ENCODE measurements at places on chromosomes 16 and 17. TPM values are rescaled to one million over a fixed set of nuclear protein-coding genes. Genes with fewer than 3 reads are reported as not detected.

The KRT32 gene
- not detected for polyA plus RNA-seq

DNA sequence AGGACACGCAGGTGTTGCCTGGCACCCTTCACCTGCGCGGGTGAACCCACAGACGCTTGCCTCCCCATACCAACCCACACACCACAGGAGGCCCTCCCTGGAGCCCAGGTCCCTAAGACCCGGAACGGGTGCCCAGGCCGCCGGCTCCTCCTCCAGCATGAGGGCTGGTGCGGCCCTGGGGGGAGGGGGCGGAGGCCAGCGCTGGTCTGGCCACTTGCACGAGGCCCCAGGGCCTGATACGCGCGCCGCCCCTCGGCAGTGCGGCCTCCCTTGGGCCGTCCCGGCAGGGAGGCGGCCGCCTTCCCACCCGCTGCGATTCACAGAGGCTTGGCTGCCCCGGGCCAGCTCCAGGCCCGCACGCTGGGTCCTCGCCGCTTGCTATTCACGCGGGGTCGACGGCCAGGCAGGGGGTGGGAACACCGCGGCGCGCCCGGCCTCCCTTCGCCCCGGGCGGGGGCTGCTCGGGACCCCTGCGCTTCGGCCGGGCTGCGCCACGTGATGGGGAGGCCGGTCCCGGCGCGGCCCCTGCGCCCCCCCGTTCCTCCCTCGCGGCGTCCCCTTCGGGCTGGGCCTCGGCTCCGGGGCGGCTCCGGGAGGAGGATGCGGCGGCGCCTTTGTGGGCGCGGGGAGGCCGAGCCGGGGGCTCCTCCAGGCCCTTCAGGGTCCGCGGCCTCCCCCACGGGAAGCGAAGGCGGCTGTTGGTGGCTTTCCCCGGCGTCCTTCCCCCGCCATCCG is 685 bp downstream of the FASN start:
- peaks cover 37% of the 10 kb centered on the region for H3K4me1 ChIP-seq
- H3K4me3 ChIP-seq: peak overlapping the region; percentile 36

GRCh38 chr17:80986046-80986445 is 5.6 kb upstream of the CHMP6 start:
- DNase-seq: no peak
- peaks cover 8% of the 10 kb centered on the region for H3K27me3 ChIP-seq
- H3K4me3 ChIP-seq: no peak overlapping the region
- H3K4me1 ChIP-seq: peaks cover 32% of the 10 kb centered on the region

GRCh38 chr16:87389245-87389644 is 2.9 kb upstream of the MAP1LC3B start:
- peaks cover 62% of the 10 kb centered on the region for H3K4me1 ChIP-seq
- no peak overlapping the region for H3K4me3 ChIP-seq
- H3K27ac ChIP-seq: no peak overlapping the region
- no peak for DNase-seq
- no peaks in the 10 kb centered on the region for H3K36me3 ChIP-seq

DNA sequence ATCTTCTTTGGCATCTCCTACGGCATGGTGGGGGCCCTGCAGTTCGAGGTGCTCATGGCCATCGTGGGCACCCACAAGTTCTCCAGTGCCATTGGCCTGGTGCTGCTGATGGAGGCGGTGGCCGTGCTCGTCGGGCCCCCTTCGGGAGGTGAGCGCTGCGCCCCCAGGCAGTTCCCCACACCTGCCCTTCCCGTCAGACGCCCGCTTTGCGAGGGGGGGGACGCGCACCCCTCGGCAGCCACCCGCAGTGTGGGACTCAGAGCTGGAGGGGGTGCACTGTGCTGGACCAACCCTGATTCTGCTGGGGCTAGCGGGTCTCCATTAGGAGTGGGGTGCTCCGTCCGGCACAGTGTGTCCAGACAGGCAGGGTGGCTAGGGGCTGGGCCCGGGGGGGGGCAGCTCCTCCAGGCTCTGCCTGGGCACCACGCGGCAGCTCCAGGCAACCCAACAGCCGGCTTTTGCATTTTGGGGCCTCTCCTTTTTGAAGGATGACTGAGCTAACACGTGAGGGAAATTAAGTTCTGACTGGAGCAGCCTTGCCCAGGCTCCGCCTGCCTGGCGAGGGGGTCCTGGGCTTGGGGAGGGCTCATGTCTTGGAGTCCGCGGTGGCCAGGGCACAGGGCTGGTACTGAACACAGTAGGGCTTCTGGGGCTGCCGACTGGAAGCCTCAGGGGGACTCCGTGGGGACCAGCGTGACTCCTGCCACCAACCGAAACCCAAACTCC is 9.1 kb downstream of the SLC16A3 start:
- peaks cover 40% of the 10 kb centered on the region for H3K36me3 ChIP-seq
- H3K4me3 ChIP-seq: no peak overlapping the region
- H3K4me1 ChIP-seq: peaks cover 100% of the 10 kb centered on the region
- H3K27me3 ChIP-seq: no peaks in the 10 kb centered on the region

DNA sequence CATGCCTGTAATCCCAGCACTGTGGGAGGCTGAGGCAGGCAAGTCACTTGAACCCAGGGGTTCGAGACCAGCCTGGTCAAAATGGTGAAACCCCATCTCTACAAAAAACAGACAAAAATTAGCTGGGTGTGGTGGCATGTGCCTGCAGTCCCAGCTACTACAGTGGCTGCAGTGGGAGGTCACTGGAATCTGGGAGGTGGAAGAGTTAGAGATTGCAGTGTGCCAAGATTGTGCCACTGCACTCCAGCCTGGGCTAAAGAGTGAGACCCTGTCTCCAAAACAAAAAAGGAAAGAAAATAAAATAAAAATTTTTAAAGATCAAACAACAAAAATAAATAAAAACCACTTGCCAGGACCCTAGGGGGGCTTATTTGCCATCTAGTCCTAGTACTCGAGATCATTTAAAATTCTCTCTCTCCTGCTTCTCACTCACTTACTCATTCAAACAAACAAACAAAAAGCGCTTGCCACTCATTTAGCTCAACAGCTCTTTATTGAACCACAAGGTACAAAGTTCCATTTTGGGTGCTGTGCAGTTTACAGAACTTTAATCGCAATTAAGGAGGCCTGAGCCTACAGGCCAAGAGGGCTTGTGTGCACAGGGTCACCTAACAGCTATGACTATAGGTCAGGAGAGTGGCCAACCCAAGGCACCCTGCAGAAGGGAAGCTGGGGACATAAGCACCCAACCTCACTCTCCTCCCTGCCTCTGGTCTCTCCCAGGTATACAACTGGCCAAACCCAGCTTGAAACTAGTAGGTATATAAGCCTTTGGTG is 4.4 kb downstream of the CHD9NB start:
- no peak overlapping the region for H3K4me3 ChIP-seq
- no peaks in the 10 kb centered on the region for H3K36me3 ChIP-seq
- no peak overlapping the region for H3K27ac ChIP-seq
- DNase-seq: no peak
- no peaks in the 10 kb centered on the region for H3K27me3 ChIP-seq

DNA sequence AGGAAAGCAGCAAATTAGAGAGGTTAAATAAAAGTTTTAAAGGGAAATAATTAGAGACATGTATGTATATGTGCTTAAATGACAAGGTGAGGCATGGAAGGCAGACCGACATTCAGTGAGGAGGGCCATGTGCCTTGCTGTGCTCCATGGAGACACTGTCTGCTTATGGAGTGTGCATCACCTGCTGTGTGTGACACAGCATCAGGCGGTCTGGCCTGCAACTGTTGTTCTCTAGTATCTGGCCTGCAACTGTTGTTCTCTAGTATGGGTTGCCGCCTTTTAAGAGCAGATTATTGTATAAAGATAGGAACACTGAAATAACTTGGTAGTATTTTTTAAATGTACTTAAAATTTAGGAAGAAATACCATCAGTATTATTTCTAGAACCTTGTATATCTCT is 225.1 kb downstream of the LGALS9B start:
- H3K4me1 ChIP-seq: no peaks in the 10 kb centered on the region
- no peak overlapping the region for H3K4me3 ChIP-seq
- H3K27ac ChIP-seq: no peak overlapping the region
- DNase-seq: no peak

GRCh38 chr17:27218041-27218440 is 75.9 kb upstream of the WSB1 start:
- peaks cover 24% of the 10 kb centered on the region for H3K4me1 ChIP-seq
- H3K27ac ChIP-seq: peak overlapping the region; percentile 44
- DNase-seq: no peak

GRCh38 chr16:83187405-83187804 is 560.6 kb downstream of the CDH13 start:
- no peaks in the 10 kb centered on the region for H3K36me3 ChIP-seq
- H3K27ac ChIP-seq: no peak overlapping the region
- no peaks in the 10 kb centered on the region for H3K27me3 ChIP-seq
- H3K4me1 ChIP-seq: no peaks in the 10 kb centered on the region

The CACNA1H gene
- not detected for polyA plus RNA-seq

The CDH13 gene
- 0.13 TPM for polyA plus RNA-seq

GRCh38 chr16:79535130-79535529 is 65.4 kb downstream of the MAF start:
- H3K27me3 ChIP-seq: no peaks in the 10 kb centered on the region
- H3K4me1 ChIP-seq: peaks cover 12% of the 10 kb centered on the region
- no peak overlapping the region for H3K4me3 ChIP-seq
- no peak overlapping the region for H3K27ac ChIP-seq

GRCh38 chr17:49616601-49617131 is 41.0 kb downstream of the NXPH3 start:
- no peak overlapping the region for H3K27ac ChIP-seq
- H3K4me3 ChIP-seq: no peak overlapping the region
- H3K4me1 ChIP-seq: peaks cover 39% of the 10 kb centered on the region
- H3K36me3 ChIP-seq: peaks cover 91% of the 10 kb centered on the region
- H3K27me3 ChIP-seq: no peaks in the 10 kb centered on the region
- DNase-seq: peak; percentile 20
